ENCODE measurements at places on chromosomes 1 and 21. TPM values are rescaled to one million over a fixed set of nuclear protein-coding genes. Genes with fewer than 3 reads are reported as not detected.

- no peak for DNase-seq
Measured at GRCh38 chr1:197063212-197063611, 3.8 kb downstream of the F13B start.

Gene RAD54L
- 1.9 TPM for polyA plus RNA-seq

DNA sequence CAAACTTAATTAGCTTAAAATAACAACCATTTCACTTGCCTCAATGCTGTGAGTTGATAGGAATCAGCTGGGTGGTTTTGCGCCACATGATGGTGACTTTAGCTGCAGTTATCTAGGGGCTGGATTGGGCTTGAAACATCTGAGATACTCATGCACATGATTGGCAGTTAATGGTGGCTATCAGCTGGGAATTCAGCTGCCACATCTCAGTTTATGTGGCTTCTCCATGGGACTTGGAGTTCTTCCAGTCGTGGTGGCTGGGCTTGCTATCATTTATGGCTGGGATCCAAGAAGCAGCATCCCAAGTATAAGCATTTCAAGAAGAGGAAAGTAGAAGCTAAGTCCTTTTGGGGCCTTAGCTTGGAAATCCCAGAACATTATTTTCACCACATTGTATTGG is 36.4 kb downstream of the PDC start:
- no peak for DNase-seq

DNA sequence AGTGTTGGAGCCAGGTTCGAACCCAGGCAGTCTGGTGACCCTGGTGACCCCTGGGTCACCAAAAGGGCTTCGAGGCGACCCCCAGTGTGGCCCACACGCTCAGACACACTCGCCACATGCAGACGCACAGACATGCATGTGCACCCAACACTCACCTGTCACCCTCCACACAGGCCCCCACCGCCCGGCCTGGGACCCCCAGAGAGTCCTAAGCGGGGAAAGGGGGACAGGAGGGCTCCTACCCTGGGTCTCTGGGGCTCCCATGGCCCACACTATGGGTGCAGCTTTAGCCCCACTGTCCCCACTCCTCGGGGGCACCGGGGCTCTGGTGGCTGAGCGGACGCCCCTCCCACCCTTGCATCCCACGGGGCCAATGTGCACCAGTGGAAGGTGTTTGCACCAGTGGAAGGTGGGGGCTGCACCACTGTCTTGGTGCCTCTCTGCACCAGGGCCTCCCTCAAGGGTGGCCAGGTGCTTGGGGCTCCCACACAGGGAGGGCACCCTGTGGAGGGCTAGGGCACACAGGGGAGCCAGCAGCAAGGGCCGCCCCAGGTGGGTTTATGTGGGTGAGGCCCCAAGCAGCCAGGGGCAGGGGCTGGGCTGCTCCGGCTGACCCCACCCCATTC is 9.9 kb downstream of the CHD5 start:
- DNase-seq = no peak

GRCh38 chr1:172827301-172827700 is 168.4 kb downstream of the FASLG start:
- DNase-seq = no peak

DNA sequence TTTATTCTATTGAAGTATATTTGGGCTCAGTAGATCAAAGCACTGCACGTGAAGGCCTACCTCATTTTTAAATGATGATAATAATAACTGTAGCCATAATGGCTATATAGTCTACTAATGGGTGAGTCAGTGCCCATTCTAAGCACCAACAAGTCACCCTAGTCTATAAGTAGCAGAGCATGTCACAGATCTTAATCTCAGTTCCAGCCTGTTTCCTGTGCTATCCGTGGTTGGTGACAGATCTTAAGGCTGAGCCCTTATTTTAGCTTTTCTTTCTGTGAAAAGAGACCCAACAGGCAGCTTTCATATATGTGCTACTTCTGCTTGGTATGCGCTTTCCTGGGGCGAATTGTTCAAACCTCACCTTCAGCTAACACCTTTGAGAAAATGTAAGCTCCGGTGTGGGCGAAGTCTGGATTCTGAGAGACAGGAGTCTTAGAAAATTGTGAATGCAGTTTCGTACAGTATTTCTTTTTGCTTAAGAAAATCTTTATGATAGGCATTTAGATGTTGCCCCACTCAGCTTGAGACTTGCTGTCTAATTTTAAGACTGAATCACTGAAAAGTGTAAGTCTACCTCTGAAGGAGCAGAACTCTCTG is 59.6 kb downstream of the FMN2 start:
- no peak for DNase-seq

DNA sequence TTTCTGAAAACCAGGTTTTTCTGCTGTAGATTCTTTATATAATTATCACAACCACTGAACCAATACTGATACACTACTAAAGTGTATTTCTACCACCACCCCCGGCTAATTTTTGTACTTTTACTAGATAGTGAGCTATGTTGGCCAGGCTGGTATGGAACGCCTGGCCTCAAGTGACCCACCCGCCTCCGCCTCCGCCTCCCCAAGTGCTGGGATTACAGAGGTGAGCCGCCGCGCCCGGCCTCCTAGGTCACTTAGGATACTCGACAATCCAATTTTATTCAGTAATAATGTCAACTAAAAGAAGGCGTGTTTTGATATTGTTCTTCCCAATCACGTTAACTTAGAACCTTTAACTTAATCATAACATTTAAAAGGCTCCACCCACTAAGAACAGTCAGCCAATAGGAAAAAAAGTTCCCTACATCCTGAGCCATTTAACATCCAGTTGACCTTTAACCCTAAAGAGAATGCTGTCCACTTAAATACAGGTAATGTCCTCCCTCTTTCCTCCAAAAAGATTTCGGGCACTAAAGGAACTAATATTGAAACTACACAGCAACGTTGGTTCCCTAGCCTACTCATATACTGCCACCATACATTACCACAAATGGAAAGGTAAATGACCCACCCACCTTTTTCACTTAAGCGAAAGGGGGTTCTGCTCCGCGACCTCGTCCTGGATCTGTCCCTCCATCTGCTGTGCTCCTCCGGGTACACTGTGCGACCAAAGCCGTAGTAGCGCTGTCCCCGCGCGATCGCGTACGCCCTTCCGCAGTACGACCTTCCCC is 1.2 kb downstream of the RSRP1 start:
- DNase-seq = no peak

- no peak for DNase-seq
Measured at GRCh38 chr1:76352741-76353435, 278.3 kb downstream of the ST6GALNAC3 start.

- DNase-seq = no peak
Measured at GRCh38 chr1:99942723-99943122, 27.1 kb upstream of the SLC35A3 start.

Gene FCAMR
- polyA plus RNA-seq = not detected

DNA sequence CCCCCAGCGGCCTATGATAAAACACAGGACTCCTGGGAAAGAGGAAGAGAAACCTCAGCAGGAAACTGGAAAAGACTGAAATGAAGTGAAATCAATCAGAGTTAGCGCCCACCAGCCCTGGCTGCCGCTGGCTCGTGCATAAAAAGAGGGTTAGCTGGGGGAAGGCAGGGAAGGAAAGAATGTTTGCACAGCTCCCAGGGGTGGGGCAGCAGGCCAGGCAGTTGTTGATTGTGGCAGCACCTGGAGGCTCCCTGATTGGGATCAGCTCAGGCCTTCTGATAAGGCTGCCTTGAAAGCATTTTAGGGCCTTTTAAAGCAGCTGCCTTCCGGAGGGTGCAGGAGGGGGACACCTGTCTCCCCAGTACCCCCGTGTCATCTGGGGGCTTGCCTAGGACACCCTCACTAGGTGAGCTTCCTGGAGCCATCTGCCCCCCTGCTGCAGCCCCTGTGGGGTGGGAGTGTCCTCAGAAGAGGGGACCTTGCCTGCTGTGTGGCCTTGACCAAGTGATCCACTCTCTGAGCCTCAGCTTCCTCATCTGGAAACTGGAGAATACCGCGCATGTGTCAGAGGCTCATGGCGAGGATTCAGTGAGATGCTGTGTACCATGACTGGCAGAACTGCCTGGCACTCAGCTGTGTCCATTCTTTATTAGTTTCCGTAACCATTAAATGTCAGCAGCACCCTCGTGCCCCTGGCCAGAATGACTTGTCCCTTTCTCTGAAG is 6.6 kb downstream of the EPHB2 start:
- DNase-seq = no peak

- peak; percentile 81 for DNase-seq
Measured at GRCh38 chr1:115179397-115180079, 90.2 kb upstream of the TSPAN2 start.

Gene RNU5D-1
- polyA plus RNA-seq = not detected

DNA sequence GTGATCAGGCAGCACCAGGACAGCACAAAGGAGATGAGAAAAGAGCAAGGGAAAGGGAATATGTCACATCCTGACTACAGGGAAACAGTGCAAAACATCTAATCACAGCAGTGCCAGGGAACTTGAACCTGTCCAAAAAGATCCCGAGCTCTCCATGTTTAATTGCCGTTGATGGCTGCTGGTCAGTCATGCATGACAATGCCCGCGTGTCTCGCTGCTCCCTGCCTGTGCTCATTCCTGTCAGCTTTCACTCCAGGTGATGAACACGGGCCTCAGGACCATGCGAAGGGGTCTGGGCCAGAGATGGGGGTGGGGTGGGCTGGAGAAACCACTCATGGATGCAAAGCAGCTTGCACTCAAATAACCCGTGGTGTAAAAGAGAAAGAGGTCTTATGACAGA is 287.0 kb downstream of the GPATCH2 start:
- DNase-seq = no peak

GRCh38 chr21:34967509-34968289 is 81.4 kb downstream of the RUNX1 start:
- DNase-seq = no peak

GRCh38 chr1:24555591-24556413 is at the start of gene NCMAP:
Gene NCMAP, plus strand, starts transcription at chr1:24556087. Its CDS starts 39,344 bp downstream, at chr1:24595431.
- no peak for DNase-seq

DNA sequence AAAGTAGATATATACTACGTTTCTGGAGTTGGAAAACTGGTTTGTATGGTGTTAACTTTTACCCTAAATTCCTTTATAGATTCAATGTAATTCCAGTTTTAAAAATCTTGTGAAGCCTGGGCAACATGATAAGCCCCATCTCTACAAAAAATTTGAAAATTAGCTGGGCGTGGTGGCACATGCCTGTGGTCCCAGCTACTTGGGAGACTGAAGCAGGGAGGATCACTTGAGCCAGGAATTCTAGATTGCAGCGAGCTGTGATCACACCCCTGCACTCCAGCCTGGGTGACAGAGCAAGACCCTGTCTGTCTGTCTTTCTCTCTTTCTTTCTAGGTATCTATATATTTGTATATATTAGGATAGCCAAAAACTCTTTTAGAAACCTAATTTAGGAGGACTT is 141.9 kb downstream of the CLEC20A start:
- no peak for DNase-seq

Gene PLA2G2C
- not detected for polyA plus RNA-seq

Gene AIM2
- polyA plus RNA-seq = not detected

Gene GJA5
- polyA plus RNA-seq = not detected

Gene FABP3
- 19.8 TPM for polyA plus RNA-seq

DNA sequence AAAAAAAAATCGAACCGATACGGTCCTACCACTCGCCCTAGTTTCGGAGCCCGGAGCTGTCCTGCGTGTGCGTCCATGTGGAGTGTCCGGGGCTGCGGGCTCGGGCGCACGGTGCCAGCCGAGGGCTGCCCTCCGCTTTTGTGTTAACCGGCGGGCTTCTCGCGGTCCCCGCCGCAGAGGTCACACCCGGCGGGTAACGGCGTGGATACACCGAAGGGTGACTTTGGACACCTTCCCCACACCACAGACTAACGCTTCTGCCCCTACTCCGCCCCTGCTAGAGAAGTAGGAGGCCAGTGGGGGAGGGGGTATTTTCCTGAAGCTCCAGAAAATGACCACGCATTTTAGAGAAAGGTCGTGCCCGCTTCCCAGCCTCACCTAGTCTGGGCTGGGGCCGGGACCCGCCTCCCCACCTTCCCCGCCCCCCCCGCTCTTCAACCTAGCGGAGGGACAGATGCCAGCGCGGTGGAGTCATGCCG is 609 bp upstream of the ATF3 start:
- DNase-seq = no peak

GRCh38 chr21:37407719-37408420 is 41.3 kb downstream of the DYRK1A start:
- DNase-seq = no peak

Gene KCNE2
- not detected for polyA plus RNA-seq

- DNase-seq = no peak
Measured at GRCh38 chr1:12072741-12073140, 9.6 kb downstream of the TNFRSF8 start.

- DNase-seq = no peak
Measured at GRCh38 chr1:228455715-228456114, 31.5 kb upstream of the RNF187 start.

Gene MRPS15
- 64.8 TPM for polyA plus RNA-seq

All from AG04450 (cell line).